ENCODE measurements at places on chromosomes 3 and 15. TPM values are rescaled to one million over a fixed set of nuclear protein-coding genes. Genes with fewer than 3 reads are reported as not detected.

DNA sequence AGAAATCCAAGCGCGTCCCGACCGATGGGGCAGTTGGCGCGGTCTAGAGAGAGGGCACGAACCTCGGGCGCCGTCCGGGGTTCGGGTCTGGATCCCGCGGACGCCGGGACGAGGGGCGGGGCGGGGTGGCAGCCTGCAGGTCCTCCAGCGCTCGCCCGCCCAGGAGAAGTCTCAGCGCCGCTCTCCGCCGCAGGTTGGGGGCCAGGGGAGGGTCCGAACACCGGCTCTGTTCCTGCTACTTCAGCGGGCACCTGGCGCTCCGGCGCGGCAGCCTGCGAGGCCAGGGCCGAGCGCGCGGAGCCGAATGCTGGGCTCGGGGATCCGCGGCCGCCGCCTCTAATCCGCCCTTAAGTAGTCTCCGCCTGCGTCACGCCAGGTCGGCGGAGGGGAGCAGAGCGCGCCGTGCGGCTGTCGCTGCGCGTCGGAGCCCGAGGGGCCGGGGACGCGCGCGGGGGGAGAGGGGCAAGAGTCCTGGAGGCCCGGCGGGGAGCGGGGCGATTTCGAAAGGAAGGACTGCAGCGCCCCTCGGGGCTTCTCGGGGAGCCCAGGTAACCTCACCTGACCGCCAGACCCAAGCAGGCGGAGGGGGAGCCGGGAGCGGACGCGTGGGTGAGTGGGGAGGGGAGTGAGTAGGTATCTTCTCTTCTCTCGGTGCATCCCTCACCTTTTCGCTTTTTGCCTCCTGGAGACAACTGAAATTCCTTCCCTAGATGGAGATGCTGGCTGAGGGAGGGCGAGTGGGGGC lies at the start of gene GJD2:
TSS of gene GJD2 (minus strand) at position 325 of the 745 bp plus-strand sequence. CDS start 510 bp downstream, outside the sequence.
- DNase-seq = no peak

DNA sequence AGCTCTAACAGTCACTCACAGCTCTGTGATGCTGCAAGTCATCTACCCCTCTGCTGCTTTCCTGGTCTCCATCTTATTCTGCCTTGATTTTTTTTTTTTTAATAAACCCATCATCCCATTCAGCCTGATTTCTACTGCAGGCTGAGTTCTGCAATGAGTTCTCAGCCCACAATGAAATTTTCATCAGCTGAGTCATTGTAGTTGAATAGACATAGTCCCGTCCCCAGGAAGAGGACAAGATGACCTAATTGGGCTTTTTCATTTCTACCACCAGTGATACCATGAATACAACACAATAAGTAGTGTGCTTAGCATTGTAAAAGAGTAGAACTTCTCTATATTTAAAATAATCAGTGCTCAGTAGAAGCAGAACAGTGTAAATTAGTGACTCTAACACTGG lies 59.3 kb downstream of the C3orf85 start:
- peak; percentile 78 for DNase-seq

DNA sequence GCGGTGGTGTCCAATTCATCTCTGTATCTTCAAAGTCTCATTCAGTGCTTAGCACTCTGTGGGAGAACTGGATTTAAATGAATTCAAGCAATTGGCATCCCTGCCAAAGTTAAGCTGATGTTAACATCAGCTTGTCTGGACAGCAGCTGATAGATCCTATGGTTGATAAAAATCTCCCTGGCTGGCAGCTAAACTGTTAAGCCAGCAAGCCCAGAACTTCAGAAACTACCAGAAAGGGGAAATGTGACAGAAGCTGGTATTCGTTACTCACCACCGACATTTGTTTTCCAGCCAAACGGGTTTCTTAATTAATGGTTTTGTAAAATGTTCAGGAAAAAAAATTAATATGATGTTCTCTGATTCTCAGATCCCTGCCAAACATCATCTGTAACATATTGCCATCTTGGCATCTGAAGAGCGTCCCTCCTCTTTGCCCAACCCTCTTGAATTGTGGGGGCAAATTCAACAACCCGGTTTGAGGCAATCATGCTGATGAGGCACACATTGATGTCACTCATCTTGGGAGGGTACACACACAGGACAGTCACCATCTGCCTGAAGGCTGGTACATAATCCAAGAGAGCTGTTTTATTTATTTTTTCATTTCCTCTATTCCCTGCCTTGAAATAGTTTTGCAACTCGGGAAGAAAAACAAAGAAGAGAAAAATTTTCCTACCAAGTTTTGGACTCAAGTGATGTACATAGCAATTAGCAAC lies 76.3 kb upstream of the ABHD17C start:
- no peak for DNase-seq

- no peak for DNase-seq
These were observed 549.9 kb downstream of the GRM7 start for GRCh38 chr3:7410782-7411181.

DNA sequence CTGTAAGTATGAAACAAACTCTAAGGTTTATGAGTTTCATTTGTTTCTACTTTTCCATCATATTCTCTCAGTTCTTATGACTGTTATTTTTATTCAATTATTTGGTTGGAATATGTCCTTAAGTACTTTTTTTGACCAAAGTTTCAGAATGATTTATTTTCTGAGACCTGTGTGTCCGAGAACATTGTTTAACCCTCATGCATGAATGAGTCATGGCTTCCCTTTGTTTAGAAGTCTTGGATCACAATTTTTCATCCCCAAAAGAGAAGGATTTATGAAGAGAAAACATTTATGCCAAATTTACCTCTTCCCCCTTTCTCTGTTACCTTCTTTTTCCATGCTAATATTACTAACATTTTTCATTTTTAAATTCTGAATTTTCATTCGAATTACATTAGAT lies 518.0 kb upstream of the NR2F2 start:
- DNase-seq = peak; percentile 66

GRCh38 chr3:56994391-56994790 lies 66.1 kb upstream of the SPATA12 start:
- DNase-seq = no peak

The QRICH1 gene
- 59.0 TPM for total RNA-seq

The KBTBD13 gene
- total RNA-seq = not detected

Measured in fibroblast of lung (primary cell).